SJSA1 (cell line): ENCODE measurements at places on chromosomes 3 and 15. TPM values are rescaled to one million over a fixed set of nuclear protein-coding genes. Genes with fewer than 3 reads are reported as not detected.

TRPM1 gene
- 0.08 TPM in 1 of 2 replicates, not detected in the other for total RNA-seq

GFM1 gene
- 31.8 and 33.4 TPM in 2 replicates for total RNA-seq

CHRNA5 gene
- total RNA-seq: 4.1 and 4.6 TPM in 2 replicates

GOLGA8G gene
- 0.25 TPM in 1 of 2 replicates, not detected in the other for total RNA-seq

C2CD4A gene
- not detected in 2 replicates for total RNA-seq

LRRN1 gene
- not detected in 2 replicates for total RNA-seq

GRCh38 chr15:68930268-68931022 is at the start of gene SPESP1:
SPESP1 (plus strand) TSS chr15:68930525; CDS start chr15:68930654, 129 bp downstream.
- no peak for DNase-seq

DNA sequence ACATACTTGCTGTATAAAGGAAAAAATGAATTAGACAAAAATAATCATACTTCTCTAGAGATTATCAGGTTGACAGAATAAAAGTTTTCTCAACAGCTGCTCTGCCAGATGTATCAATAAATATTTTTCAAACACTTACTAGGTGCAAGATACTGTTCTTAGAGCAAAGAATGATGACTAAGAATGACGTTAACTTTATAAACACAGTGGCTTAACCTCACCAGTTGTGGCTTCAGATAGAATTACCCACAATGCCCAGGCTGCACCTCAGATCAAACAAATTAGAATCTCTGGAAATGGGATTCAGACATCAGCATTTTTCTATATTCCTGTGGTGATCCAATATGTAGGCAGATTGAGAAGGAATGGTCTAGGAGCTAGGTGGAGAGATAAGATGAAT is 422.4 kb upstream of the ATP11B start:
- DNase-seq: peak; percentile 21

DNA sequence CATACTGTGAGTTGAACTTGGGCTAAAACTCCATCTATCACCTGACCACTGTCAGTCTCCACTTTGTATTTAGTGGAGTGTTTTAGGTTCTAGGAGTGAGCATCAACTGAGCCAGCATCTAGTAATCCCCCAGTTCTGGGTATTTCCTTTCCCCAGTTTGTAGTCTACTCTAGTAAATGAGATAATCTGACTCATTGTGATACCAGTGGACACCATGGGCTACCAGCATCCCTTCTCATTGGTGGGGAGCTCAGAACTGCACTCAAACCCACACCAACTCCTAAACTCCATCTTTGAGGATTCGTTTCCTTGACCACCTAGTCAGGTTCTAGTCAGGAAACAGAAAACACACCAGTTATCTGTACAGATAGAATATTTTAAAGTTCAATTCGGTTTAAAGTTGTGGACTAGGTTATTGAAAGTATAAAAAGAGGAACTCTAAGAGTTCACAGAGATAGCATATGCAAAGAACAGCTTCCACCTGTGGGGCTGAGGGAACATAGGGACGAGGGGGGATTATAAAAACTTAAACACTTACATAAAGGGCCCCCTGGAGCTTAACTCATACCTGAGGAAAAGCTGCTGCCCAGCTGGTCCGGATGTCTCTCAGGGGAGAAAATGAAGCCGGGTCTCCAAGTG is 36.0 kb downstream of the LEO1 start:
- DNase-seq: no peak

GRCh38 chr3:29079358-29079757 is 201.5 kb upstream of the RBMS3 start:
- no peak for DNase-seq

- DNase-seq: no peak
These were observed 113.8 kb upstream of the RAD18 start for GRCh38 chr3:9077029-9077428.

GRCh38 chr15:64182859-64183370 is 20.1 kb upstream of the PPIB start:
- no peak for DNase-seq

GRCh38 chr3:145182196-145182911 is 978.6 kb downstream of the PLOD2 start:
- DNase-seq: no peak

GRCh38 chr3:143658861-143659260 is 189.4 kb downstream of the SLC9A9 start:
- no peak for DNase-seq

- DNase-seq: no peak
These were observed 35.1 kb downstream of the CMTM6 start for GRCh38 chr3:32467333-32468070.

DNA sequence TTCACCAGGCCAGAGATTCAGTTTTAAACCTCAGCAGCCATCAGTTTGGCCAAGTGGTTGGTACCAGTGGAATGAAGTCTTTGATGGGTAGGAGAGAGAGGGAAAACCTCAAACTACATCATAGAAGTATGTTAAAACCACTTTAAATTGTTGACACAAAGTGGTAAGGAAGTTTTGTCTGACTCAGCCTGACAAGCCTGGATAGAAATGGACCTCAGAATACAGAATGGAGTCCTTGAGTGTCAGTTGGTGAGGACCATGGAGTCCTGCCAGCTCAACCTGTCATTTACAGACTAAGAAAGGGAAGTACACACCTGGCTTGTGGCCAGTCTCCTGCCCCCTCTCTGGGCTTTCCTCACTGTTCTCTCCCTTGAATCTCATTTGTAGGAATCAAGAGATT is 12.1 kb downstream of the EAF1 start:
- DNase-seq: no peak

GRCh38 chr3:45413172-45413765 is 24.9 kb downstream of the LARS2 start:
- DNase-seq: no peak

GRCh38 chr3:117687096-117687495 is 977.5 kb downstream of the TUSC7 start:
- DNase-seq: no peak

- no peak for DNase-seq
These were observed 34.5 kb upstream of the RAB11A start for GRCh38 chr15:65834603-65835282.

- DNase-seq: peak; percentile 15
These were observed 302.9 kb upstream of the RASGRP1 start for GRCh38 chr15:38867556-38867955.

GRCh38 chr3:173440514-173440913 is 43.0 kb downstream of the NLGN1 start:
- no peak for DNase-seq

DNA sequence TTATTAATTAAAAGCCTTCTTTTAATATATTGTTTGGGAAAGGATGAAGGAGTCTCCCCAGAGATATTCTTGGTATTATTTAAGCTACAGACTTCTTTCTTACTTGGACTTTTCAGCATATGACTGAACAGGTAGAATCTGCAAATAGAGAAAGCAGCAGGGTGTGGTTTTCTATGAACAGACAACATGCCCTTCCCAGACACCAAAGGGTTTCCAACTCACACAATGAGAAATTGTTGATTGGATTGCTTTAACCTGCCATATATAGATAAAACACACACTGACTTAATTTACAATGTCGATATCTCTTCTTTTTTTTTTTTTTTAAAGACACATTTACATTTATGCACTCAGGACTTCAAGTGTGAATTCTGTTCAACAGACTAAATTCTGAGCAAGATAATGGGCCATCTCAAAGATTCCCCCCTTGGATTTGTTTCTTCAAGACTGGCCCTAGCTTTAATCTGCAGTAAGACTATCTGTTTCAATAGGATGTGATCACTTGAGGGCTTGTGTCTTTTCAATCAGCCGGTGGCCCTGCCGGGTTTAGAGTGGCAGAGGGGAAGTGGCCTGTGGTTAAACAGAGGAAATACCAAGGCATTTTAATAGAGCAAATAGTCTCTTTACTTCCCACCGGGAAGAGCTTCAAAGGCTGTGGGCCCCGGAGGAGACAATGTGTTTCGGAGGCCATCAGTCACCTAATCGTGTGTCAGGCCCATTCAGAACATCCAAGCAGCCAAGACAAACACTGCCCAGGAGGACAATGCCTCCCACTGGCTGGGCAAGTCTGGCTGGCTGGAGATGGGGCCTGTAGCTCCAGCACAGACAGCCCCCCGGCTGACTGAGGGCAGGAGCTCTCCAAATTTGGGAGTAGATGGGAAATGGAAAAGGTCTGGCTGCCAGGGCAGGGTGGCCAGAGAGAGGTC is 6.1 kb downstream of the IL17RD start:
- DNase-seq: peak; percentile 27

DNA sequence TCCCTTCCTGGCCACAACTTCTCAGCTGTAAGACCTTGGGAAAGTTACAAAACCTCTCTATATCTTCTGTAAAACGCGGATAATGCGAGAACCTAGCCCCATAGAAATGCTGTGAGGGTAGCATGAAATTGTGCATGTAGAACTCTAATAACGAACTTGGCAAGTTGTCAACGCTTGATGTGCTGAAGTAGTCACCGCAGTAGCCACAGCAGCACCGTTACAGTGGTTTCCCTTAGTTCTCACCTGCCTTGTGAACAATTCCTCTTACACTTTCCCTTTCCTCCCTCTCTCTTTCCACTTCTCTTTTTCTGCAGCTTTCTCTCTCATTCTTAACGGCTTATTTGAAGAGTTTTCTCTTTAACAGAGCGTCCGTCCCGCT is 447 bp upstream of the SHQ1 start:
- DNase-seq: no peak

GRCh38 chr3:126849768-126850167 is 133.1 kb upstream of the PLXNA1 start:
- DNase-seq: no peak

GRCh38 chr15:96047255-96047931 is 283.1 kb upstream of the NR2F2 start:
- DNase-seq: peak; percentile 69

DNA sequence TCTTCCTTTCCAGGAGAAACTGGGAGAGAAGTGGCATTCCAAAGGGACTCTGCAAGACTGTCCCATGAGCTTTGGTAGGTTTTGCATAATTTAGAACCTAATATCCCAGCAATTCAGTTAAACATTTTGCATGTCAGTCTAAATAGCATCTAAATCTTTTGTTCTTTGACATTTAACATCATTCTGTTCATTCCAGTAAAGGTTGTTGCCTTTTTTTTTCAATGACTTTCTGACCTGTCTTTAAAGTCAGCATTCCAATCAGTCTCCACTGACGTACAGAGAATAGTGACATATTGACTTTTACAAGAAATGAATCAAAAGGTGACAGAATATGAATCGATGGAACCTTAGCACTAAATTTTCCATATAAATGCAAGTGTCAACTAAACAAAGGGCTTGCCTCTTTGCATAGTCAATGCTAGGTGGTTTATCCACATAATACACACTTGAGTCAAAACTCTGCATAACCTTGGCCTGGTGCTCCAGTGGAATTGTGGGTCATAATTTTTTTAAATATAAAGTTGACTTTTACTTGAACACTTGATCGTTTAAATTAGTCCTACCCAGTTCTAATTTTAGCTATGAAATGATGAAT is 370.1 kb downstream of the CNTN6 start:
- DNase-seq: no peak
